ENCODE measurements at places on chromosomes 3 and 15.
A peak's percentile ranks its signal among the peaks of the same experiment; 100 is the strongest.

DNA sequence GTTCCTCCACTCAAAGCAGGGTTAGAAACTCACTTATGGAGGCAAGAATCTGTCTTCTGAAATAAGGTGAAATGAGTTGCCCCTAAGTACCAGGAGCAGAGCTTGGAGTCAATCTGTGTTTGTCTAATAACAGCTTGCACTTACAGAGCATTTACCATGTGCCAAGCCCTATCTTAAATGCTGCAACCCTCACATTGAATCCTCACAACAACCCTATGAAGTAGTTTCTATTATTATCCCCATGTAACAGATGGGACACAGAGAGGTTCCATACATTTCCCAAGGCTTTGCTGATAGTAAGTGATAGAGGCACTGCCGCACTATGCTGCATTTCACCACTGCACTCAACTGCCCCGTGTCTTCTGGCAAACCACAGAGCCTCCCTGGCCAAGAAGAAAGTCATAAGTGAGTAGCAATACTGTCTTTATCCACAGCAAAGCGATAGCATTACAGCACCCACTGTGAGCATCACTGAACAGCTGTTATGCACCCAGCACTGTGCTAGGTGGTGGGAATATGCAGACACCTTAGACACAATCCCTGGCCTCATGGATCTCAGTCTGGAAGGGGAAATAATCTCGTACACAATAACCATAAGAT lies 141.5 kb downstream of the SSR3 start:
- DNase-seq, result no peak

DNA sequence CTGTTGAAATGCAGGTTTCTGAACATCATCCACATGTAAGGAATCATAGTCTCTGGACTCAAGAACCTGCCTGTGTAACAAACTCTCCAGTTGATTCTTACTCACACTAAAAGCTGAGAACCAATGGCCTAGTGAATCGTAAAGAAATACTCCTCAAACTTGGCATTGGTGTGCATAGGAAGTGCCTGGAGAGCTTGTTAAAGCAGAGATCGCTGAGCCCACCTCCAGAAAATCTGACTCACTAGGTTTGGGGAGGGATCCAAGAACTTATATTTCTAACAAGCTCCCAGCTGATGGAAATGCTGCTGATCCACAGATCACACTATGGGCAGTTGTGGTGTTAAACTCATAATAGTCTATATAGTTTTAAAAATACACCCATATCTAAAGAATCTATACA lies 55.8 kb upstream of the LMCD1 start:
- no peak for DNase-seq

- DNase-seq, result peak; percentile 18
Measured at GRCh38 chr15:101027273-101027901, 108.2 kb downstream of the LRRK1 start.

DNA sequence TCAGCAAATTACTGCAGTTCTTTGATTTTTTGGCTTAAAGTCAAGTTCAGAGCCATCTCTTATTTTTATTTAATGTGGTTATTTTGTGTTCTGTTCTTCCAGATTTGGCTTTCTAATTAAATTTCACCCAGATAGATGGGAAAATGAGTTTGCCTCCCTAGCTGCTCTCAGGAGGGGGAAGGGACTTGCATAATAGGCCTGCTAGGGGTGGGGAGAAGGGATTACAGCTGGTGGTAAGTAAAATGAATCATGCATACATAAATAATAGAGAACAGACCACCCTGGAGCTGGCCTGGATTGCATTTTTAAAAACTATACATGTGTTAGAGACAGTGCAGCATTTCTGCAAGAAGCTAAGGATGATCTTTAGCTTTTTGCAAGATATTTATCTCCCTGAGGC lies 3.9 kb upstream of the PXYLP1 start:
- no peak for DNase-seq

DNA sequence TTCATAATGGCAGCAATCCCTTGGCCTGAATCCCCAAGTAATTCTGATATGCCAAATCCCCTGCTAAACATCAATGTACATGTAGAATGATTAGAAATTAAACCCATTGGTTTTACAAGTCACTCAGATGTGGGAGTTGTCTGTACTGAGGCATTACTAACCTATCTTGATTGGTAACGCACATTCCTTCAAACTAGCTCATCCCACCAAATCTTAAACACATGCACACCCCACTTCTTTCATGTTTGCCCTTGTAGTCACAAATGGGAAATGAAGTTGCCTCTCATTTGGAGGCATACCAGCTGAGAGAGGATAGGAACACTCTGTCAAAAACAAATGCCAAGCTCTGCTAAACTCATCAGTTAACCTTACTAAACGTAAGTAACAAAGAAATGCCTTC lies 29.1 kb upstream of the MAN2C1 start:
- no peak for DNase-seq

DNA sequence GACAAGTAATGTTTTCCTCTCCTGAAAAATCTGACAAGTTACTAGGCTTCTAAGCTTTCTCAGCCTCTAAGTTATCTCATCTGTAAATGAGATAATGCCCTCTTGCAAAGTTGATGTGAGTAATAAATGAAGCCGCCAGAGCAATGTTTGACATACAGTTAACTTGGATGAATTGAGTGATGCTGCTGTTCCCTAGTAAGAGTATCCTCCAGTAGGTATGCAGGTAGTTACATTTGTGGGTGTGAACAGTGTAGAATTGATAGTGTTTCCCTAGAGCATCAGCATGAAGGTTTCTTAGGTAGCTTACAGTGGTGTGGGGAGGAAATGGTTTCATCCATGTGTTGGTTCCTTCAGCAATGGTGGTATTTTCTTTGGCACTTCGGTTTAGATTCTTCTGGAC lies 3.4 kb downstream of the ATP2C1 start:
- no peak for DNase-seq

DNA sequence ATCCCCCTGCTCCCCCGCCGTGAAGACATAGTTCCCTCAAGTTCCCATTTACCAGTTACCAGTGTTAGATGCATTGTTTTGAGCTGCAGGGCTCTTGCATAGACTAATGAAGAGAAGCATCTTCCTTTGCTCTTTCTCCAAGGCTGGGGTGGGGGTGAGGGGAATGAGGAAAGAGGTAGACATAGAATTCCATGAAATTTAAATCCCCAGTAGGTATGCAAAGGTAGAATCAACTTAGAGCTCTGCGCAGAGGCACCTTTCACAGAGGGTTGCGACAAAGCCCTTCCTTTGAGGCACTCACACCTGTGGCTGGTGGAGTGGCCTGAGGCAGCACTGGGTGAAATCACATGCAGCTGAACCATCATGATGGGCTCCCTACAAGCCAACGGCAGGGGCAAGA lies 101.3 kb downstream of the WDR76 start:
- DNase-seq, result no peak

GRCh38 chr3:129235344-129235917 lies 14.0 kb upstream of the COPG1 start:
- DNase-seq, result no peak

GRCh38 chr3:129032716-129033115 lies 27.9 kb upstream of the GP9 start:
- no peak for DNase-seq

- no peak for DNase-seq
Measured at GRCh38 chr3:55160241-55160983, 232.6 kb upstream of the LRTM1 start.

DNA sequence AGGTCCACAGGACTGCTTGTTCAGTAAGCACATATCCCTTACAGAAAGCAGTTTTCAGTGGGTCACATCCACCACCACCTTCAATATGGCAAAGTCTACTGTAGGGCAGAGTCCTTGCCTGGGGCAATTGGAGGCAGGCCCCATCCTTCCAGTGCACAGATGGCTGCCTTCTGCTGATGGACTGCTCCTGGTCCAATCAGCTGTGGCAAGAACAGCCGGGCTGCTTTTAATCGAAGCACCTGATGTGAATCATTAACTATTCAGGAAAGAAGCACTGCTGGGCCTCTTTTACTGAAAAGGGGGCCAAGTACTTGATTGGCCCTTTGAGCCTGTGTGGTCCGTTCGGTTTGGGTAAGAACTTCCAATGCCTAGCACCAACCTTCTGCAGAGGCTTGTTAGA lies 24.4 kb downstream of the LARS2 start:
- DNase-seq, result no peak

- no peak for DNase-seq
Measured at GRCh38 chr3:71600646-71601288, 17.2 kb upstream of the FOXP1 start.

DNA sequence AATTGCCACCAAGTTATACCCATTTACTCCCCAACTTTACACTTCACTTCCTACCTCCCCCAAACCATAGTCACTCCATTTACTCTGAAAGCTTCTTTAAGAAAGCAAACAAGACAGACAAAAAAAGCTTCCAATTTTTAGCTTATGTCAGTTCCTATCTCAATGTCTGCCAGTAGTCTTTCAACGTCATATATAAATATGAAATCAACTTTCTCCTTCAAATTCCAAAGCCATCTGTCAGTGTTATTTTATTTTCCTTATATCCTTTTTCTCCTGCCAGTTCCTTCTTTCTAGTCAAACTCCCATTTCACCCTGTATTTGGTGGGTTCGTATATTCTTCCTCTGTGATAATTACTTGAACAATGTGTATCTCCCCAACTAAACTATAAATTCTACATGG lies 85.8 kb upstream of the CMC1 start:
- no peak for DNase-seq

DNA sequence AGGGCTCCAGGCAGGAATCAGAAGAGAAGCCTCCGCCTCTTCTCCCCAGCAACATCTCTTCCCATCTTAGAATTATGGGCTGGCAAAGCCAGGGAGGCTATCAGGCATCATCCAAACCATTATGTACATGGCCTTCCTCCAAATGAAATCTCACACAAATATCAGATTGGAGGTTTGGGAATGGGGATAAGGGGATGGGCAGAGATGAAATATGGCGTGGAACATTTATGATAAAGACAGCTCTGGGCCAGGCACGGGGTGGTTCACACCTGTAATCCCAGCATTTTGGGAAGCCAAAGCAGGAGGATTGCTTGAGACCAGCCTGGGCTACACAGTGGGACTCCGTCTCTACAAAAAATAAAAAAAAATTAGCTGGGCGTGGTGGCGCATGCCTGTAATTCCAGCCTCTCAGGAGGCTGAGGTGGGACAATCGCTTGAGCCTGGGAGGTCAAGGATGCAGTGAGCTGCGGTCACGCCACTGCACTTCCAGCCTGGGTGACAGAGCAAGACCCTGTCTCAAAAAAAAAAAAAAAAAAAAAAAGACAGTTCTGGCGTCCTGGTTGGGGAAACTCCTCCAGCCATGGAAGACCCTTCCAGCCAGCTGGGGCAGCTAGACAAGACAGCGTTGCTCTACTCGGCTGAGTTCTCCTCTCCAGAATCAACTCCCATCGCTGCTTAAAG lies 36.6 kb downstream of the CPN2 start:
- no peak for DNase-seq

- no peak for DNase-seq
Measured at GRCh38 chr15:80379693-80380092, 24.5 kb upstream of the ARNT2 start.

- no peak for DNase-seq
Measured at GRCh38 chr3:111954228-111954990, 24.4 kb upstream of the ABHD10 start.

GRCh38 chr3:5191555-5192304 lies 4.2 kb downstream of the EDEM1 start:
- no peak for DNase-seq

All from mesothelial cell of epicardium (in vitro differentiated cells).